ENCODE measurements at places on chromosomes 1 and 21. TPM values are rescaled to one million over a fixed set of nuclear protein-coding genes. Genes with fewer than 3 reads are reported as not detected.

DNA sequence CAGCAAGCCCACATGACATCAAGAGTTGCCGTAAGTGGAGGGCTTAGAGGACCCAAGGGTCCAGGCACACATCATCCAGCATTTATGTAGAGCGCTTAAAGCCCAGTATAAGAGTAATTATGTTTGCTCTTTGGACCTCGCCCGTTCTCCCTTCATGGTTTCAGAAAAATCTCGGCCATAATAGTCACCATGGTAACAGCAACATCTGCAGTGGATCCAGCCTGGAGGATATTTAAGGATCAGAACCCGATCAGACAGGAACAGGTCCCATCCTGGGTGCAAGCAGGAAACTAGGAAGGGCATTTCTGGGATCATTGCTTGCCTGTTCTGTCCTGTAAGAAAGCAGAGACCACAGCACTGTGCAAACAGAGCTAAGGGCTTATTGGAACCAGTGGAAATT is 89.9 kb upstream of the KAZN start:
- no peak for DNase-seq

- DNase-seq: no peak
These were observed 561 bp downstream of the CD1E start for GRCh38 chr1:158354255-158354654.

DNA sequence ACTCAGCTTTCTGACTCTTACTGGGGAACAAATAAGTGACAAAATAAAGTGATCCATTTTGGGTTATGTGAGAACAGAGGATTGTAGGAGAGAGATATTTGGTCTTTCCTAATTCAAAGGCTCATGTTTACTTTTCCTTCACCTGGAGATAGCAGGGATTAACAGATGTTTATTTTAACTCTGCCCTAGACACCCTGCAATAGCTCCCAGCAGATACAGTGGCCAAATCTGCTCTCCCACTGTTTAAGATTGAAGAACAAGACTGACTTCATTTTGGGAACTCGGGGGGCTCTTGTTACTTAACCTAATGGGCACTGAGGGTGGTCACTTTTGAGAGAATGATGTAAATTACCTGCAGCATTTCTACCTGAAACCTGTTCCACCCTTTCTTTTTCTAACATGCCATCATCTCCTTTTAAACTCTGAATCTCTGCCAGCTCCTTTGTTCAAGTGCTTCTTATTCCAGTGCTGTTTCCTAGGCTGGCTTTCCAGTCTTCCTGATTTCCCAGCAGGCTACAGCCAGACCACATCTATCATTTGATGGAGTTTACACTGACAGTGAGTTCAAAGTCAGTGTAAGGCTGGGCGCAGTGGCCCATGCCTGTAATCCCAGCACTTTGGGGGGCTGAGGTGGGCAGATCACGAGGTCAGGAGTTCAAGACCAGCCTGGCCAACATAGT is 90.0 kb downstream of the SELENOF start:
- no peak for DNase-seq

The HSD3B2 gene
- not detected for total RNA-seq

The PROX1 gene
- 23.2 TPM for total RNA-seq

Measured in liver (tissue), 10 donors.